Right renal pelvis (tissue), 4 donors: ENCODE measurements at places on chromosomes 2 and 18. TPM values are rescaled to one million over a fixed set of nuclear protein-coding genes. Genes with fewer than 3 reads are reported as not detected.

GAD1 gene
- polyA plus RNA-seq: 1.1 TPM

SF3B1 gene
- 636 TPM for polyA plus RNA-seq

GRCh38 chr2:173815772-173816171 is 149.4 kb downstream of the SP3 start:
- no peak for DNase-seq

GRCh38 chr2:106009096-106009495 is 185.0 kb downstream of the UXS1 start:
- DNase-seq: no peak

GRCh38 chr2:99662761-99663341 is 173.0 kb upstream of the REV1 start:
- no peak for DNase-seq

DNA sequence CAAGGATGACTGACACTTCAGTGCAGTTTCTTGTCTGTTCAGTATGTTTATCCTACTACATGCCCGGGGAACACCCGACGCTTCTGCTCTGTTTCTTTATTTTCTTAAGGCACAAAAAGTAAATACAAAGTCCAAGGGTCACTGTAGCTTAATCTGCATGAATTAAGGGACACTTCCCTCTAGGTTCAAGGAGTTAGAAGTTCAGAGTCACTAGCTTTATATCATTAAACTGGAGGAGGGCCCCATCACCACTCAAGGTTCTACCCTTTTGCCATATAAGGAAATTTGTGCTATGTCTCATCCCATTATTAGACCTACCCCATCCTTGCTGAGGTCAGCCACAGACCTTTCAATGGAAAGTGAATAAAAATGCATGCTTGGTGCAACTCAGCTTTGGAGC is 27.6 kb upstream of the RMDN2 start:
- no peak for DNase-seq

IL37 gene
- polyA plus RNA-seq: 0.26 TPM

PKDCC gene
- polyA plus RNA-seq: 293 TPM

DNA sequence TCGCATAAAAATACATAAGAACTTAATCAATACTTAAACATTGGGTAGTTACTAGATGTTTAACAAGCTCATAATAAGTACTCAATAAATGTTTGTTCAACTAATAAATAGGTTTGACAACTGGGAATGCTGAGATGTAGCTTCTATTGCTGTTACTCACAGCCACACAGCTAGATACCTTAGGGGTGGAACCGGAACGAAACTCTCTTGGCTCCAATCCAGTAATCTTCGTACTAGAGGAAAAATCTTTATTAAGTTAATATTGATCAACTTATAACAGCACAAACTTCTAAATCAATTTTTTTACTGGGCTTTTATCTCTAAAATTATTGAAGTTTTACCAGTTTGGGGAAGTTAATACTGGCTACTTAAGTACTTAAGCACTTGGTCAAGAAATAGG is 247.8 kb downstream of the PAX3 start:
- no peak for DNase-seq

DNA sequence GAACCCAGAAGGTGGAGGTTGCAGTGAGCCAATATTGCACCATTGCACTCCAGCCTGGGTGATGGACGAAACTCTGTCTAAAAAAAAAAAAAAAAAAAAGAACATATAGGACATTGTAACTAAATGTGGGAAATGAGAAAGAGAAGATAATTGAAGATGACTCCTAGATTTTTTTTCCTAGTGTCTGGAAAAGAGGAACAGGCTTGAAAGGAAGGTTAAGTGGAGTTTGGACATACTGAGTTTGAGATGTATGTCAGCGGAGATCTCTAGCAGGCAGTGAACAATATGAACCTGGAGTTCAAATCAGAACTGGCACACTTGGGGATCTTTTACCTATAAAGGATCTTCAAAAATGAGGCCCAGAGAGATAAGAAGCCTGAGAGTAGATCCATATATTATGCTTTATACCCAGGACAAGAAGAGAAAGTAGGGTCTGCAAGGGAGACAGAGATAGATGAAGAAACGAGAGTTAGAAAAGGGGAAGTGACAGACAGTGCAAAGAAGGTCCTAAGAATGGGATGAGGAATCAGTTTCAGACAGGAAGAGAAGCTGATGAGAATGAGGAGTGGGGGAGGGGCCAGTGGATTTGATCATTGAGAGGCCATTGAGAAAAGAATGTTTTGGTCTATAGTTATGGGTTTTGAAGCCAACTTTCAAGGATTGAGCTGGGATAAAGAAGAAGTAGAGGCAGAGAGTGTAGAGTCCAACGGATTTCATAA is 46.9 kb upstream of the CD28 start:
- DNase-seq: no peak
